SIG-M5 (cell line): ENCODE measurements at places on chromosomes 6 and 20.

GRCh38 chr6:112163295-112164257 lies 76.2 kb downstream of the FAM229B start:
- DNase-seq = no peak

- DNase-seq = no peak
These were observed 6.4 kb downstream of the BLOC1S5 start for GRCh38 chr6:8057793-8058192.

DNA sequence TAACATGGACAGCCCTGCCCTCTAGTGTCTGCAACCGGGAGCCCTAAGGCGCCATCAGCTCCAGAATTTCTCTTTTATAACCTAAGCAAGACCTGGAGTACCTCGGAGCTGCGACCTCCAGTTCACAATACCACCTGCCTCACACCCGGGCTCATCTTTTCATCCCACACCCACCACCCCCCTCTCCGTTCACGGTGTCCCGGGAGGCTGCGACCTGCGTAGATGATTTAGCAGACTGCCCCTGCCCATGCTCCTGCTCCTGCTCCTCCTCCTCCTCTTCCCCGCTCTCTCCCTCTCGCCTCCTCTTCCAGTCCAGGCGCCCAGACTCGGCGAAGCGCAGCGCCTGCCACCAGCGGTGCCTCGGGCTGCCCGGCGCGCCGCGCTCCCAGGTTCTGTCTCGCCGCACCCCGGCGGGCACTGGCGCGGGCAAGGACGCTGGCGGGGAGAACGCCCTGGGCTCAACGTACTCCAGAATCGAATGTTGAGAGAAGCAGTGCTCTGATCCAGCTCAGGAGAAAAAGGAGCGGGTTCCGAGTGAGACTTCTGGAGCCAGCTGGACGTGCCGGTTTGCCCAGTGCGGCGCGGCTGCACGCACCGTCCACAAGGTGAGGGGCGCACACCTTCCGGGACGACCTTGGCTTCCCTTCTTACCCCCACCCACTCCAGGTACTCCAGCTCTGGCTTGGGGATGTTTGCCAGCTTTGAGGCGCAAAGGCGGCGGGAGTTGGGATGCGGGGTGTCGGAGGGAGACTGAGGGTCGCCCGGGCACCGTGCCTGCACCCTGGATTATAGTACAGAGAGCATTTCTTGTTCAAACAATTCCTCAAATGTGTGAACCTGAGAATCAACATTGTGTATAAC lies at the start of gene HTR1E:
TSS of gene HTR1E (plus strand) at position 310 of the 861 bp plus-strand sequence. CDS start 77,807 bp downstream, outside the sequence.
- no peak for DNase-seq

GRCh38 chr6:30768634-30769087 lies 24.3 kb upstream of the IER3 start:
- no peak for DNase-seq

DNA sequence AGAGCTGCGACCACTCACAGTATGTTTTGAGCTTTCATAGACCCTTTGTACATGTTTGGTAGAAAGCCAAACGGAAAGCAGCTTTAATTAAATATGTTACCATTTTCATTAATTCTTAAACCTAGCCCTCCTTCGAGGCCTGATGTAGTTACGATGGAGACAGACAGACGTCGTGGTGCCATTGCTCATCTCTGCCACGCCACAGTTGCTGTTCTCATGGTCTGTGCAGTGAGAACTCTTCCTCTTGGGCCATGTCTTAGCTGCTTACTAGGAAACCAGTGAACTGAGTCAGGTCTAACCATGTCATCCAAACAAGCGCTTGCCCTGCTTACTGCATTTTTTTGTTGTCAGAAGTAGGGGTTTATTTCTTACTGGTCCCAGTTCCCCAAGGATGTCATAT lies 62.8 kb downstream of the SNX9 start:
- DNase-seq = no peak

DNA sequence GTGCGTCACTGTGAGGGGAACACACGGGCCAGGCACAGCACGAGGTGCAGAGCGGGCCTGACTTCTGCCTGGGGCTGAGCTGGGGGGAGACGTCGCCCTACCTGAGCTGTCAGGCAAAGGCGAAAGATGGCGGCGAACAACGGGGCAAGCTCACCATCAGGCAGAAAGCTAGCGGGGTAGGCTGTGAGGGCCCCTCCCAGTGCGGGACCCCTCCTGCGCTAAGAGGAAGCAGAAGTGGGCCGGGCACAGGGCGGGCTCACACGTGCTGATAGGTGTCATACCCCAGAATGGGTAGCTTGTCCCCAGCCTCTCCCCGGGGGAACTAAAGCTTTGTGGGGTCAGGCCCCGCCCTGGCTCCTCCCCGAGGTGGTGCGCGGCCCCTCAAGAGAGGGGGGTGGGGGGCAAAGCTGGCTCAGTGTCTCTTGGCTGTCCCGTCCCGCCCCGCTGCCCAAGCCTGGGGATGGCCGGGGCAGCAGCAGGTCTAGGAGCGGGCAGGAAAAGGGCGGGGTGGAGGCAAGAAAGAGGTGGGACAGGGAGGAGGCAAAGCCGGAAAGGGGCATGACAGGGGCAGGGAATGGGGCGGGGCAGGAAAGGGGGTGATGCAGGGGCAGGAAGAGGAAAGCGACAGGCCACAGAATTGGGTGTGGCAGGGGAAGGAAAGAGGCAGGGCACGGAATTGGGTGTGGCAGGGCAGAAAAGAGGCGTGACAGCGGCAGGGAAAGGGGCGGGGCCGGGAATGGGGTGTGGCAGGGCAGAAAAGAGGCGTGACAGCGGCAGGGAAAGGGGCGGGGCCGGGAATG lies 14.7 kb downstream of the UCKL1 start:
- no peak for DNase-seq

DNA sequence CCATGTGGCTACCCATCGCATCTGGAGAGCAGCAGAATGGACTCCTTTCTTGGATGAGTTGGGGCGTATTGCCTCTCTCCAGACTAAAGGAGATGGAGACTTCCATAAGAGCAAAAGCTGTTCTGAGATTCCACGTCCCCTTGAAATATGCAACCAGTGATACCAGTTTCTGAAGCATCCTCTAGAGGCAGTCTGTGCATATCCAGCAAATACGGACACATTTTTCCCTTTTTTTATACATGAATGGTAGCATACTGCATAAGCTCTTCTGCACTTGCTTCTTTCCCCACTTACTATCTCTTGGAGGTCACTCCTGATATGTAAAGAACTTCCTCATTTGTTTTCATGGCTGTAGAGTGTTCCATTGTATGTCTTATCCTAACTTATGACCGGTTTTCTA lies 34.6 kb downstream of the TAF8 start:
- no peak for DNase-seq
